ENCODE measurements at places on chromosomes 16 and 17.

DNA sequence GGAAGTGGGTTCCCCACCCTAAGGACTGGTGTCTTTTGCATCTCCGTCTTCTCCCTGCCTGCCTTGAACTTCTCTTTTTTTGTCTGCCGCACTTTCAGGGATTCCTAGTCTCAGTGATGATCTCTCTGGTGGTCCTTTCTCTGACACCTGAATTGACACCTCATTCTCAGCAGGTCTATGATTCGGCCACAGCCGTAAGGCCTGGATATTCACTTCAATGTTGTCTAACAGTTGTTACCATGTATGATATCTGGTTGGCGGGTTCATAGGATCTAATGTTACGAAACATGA, 25.1 kb upstream of the SLC47A1 start:
- DNase-seq, result no peak

GRCh38 chr17:21034340-21035235, 8.2 kb downstream of the USP22 start:
- no peak for DNase-seq

DNA sequence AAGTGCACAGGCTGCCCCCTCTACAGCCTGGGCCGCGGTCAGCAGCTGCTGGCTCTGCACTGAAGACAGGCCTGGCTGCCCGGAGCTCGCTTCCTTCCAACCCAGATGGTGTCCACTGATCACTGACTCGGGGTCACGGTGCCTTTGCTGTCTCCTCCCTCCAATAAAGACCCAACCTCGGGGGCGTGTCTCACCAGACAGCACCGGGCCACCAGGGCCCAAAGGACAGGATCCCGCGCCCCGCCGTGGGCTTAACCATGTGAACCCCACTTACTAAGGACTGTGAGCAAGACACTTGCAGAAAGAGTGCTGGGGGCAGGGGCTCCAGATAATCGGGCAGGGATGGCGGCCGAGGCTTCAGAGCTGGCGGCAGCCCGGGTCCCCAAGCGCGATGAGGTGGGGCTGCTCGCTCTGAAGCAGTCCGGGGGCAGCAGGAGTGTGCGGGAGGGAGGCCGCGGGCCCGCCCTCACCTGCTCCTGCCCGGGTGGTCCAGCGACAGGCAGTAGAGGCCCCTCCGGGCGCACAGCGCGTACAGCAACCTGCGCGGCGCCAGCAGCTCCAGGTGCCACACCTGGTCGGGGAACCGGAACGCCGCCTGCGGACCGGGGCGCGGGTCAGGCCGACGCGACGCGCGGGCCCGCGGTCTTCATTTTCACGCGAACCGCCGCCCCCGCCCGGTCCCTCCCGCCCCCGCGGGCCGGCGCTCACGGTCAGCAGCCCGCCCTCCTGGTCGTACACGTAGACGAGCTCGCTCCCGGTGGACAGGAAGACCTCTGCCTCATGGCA, 502 bp downstream of the FAAP100 start:
- no peak for DNase-seq

GRCh38 chr16:49456763-49457162, 83.2 kb downstream of the C16orf78 start:
- no peak for DNase-seq

DNA sequence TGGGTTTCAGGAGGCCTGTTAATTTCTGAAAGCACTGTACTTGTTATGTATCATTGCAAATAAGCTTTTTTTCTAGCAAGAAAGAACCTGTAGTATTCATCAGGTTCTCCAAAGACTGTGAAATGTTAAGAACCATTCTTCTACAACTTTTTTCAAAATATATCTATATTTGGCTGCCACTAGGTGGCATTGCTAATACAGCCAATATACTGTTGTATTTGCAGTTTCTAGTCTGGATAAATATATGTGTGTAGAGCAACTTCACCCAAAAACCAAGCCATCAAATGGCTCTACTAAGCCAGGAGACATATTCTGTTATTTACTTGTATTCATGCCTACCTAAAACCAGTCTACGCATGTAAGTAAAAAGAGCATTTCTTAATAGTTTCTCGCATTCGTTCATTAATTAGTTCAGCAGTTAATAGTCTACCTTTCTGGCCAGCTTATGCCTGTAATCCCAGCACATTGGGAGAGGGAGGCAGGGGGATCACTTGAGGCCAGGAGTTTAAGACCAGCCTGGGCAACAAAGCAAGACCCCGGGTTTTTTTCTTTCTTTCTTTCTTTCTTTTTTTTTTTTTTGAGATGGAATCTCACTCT, 39.5 kb downstream of the VMP1 start:
- no peak for DNase-seq

- DNase-seq, result no peak
Observed at GRCh38 chr16:71428883-71429282, 13.0 kb downstream of the TLE7 start.

DNA sequence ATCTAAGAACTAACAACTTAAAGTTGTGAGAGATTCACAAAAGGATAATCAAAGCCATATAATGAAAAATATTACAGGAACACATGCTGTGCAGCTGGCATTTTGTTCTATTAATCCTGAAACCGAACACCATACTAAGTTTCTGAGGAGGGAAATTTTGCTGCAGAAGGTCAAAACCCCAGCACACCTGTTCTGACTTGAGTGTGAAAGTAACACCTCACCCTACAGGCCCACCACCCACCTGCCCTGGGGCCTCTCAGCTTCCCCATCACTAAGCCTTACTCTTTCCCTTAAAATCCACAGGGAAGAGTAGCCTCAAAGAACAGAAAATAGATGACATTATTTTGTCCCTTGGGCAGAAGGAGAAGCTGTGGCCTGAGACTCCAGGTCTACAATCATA, 44.8 kb downstream of the STAT5A start:
- DNase-seq, result no peak

- no peak for DNase-seq
Observed at GRCh38 chr17:348012-348411, 4.6 kb downstream of the RPH3AL start.

DNA sequence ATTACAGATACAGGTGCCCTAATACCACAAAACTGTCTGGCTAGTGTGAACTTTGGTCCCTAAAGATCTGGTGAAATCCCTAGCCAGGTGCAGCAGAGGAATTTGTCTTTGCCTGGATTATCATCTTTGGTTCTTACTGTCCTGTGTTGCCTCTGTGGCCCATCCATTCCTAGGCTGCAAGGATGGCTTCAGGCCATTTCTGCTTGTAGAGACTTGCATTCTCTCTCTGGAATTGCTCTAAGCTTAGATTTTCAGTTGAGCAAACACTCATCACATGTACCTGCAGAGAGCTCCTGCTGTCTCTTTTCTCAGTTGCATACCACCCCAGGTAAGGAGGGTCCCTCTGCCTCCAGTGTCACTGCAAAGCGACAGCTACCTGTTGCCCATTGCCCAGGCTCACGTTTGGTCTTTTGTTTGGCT, 114.9 kb downstream of the PRKCA start:
- no peak for DNase-seq
